CD4-positive, alpha-beta T cell treated with Interleukin-2 at 100 ng/mL for 4 hours (primary cell): ENCODE measurements at places on chromosomes 13 and 19.

DNA sequence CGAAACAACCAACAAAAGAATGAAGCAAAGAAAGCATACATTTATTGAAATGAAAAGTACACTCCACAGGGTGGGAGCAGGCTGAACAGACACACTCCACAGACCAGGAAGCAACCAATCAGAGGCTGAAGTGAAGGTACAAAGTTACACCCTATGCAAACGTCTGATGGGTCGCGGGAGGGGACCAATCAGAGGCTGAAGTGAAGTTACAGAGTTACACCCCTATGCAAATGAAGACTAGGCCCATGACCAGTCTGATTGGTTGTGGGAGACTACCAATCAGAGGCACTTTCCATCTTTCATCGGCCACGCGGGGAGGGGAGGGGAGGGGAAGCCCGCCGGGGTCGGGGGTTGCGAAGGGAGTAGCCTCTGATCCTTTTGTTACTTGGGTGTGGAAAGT is 12.4 kb upstream of the FBL start:
- DNase-seq = peak; percentile 75

GRCh38 chr19:46787331-46788261 is 798 bp downstream of the SLC1A5 start:
- DNase-seq = no peak

GRCh38 chr19:48445256-48445605 is 552 bp upstream of the GRWD1 start:
- DNase-seq = peak; percentile 42

GRCh38 chr19:4803736-4804695 is 12.5 kb downstream of the FEM1A start:
- DNase-seq = peak; percentile 63

GRCh38 chr13:109101550-109102144 is 472.2 kb downstream of the MYO16 start:
- DNase-seq = no peak

GRCh38 chr19:46610851-46611770 is 10.0 kb downstream of the CALM3 start:
- peak; percentile 43 for DNase-seq

GRCh38 chr13:25067064-25067463 is 28.9 kb upstream of the PABPC3 start:
- no peak for DNase-seq

GRCh38 chr19:51097166-51097738 is 11.0 kb downstream of the CTU1 start:
- peak; percentile 61 for DNase-seq

- peak; percentile 65 for DNase-seq
Measured at GRCh38 chr19:56080669-56081401, 40.3 kb downstream of the ZNF787 start.

- peak; percentile 59 for DNase-seq
Measured at GRCh38 chr13:99916366-99917103, 55.0 kb downstream of the ZIC5 start.

DNA sequence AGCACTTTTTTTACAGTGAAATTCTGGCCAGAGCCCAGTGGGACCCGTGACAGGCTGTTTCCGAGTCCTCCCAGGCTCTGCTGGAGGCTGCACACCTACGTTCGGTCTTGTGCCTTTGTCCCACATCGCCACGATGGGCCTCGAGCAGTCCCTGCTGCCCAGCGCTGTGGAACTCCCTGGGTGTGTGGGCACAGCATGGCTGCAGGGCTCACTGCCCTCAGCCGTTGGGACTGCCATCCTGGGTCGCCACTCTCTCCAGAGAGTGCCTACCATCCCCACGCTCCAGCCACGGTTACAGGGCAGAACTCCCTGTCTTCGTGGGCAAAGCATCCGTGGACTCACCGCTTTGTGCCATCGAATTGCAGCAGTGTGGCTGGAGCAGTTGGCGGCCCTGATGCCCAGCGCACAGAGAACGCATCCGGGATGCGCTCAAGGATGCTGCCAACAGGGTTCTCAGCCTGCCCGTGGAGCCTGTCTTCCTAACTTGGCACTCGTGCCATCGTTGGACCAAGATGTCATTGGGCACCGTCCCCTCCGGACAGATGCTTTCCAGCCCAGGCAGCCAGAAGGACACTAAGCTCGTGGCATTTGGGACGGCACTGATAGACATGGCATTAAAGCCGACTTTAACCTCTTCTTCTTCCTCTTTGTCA is 85.0 kb upstream of the ARHGEF7 start:
- DNase-seq = no peak

GRCh38 chr19:51096473-51097165 is 11.6 kb downstream of the CTU1 start:
- no peak for DNase-seq

GRCh38 chr13:106286811-106287210 is 248.7 kb downstream of the EFNB2 start:
- no peak for DNase-seq

DNA sequence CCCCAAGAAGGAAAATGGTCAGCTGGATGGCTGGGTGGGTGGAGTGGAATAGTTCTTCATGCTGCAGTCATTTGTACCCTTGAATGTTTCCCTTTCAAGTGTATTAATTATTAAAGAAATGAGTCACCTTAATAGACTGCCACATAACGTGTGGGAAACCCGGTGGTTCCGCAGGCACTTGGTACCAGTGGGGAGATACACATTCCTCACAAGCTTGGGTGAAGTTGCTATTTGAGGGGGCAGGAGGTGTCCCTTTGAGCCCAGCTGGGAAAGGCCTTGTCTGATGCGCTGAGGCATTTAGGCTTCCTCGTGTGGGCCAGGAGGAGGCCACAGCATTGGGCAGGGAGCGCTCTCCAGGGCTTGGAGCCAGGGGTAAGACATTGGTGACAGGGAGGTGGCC is 57.7 kb downstream of the ATP8A2 start:
- no peak for DNase-seq

- no peak for DNase-seq
Measured at GRCh38 chr13:94305934-94306333, 173.5 kb downstream of the DCT start.

DNA sequence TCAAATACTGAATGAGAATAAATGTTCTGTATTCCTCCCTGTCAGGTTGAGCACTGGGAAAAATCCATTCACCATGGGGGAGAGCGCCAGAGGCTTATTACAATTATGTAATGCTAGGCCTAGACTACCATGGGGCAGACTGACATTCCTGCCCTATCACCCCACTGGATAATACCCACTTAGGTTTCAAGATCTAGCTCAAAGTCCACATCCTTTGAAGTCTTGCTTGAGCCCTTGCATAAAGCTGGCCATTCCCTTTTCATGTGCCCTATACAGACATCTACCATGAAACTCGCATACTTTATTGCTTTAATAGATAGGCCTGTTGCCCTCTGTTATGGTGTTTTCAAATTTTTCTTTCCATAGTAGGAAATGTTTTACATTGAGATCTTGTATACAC is 149.3 kb downstream of the RGCC start:
- DNase-seq = no peak
